ENCODE measurements at places on chromosomes 12 and 14.

DNA sequence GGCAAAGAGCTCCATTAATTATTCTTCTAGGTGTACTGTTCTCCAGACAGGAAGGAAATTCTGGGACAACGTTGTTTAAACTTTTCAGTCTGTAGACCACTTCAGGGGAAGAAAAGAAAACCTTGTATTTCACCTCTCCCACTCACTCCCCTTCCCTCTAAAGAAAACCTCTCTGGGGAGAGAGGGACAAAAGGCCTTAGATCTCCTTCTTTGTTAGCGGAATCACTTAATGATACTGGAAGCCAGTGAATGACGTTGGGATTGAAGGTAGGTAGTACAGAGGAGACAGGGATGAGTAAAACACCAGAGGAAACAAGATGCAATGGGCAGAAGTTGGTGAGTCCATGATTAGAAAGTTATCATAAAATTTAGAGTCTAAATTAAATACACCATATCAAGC, 38.7 kb upstream of the SGPP1 start:
- DNase-seq, result no peak

GRCh38 chr12:14442221-14442881, 76.9 kb downstream of the ATF7IP start:
- DNase-seq, result no peak

DNA sequence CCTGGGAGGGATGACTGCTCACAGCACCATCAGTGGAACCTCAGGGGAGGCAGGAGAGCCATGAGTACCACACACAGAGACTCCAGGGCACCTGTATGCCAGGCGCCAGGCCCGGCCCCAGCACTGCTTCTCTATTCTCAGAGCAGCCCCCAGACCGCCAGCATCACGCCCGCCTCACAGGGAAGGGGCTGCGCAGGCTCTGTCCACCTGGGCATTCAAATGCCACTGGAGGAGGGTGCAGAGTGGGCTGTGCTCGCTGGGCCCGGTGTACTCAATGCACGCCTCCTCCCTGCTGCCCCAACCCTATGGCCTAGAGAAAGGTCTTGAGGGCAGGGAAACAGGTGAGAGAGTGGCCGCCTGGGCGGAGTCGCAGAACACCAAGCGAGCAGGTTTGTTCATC, 43.6 kb downstream of the CCDC85C start:
- no peak for DNase-seq

DNA sequence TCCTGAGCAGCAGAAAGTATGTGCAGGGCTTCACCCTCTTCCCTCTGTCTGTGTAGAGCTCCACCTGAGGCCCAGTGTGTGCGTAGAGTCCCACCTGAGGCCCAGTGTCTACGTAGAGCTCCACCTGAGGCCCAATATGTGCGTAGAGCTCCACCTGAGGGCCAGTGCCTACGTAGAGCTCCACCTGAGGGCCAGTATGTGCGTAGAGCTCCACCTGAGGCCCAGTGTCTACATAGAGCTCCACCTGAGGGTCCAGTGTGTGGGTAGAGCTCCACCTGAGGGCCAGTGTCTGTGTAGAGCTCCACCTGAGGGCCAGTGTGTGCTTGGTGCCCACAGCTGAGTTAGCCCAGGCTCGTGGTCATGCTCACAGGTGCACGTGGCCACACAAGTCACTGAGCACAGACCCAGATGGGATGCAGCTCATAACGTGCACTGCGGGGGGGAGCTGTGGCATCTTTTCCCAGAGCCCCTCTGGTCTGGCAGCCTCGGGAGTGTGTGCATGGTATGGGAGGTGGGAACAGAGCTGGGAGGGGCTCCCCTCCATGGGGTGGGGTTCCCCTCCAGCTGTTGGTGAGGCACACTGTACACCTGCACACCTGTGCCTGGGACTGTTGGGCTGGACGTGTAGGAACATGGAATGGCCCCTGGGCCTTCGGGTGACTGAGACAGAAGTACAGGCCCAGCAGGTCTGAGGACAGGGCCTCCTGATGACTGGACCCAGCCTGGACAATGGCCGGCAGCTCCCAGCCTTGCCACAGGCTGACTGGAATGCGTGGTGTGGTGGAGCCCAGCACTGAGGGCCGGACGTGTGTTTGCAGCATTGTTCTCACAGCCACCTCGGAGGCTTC, 20.1 kb downstream of the PACS2 start:
- no peak for DNase-seq

DNA sequence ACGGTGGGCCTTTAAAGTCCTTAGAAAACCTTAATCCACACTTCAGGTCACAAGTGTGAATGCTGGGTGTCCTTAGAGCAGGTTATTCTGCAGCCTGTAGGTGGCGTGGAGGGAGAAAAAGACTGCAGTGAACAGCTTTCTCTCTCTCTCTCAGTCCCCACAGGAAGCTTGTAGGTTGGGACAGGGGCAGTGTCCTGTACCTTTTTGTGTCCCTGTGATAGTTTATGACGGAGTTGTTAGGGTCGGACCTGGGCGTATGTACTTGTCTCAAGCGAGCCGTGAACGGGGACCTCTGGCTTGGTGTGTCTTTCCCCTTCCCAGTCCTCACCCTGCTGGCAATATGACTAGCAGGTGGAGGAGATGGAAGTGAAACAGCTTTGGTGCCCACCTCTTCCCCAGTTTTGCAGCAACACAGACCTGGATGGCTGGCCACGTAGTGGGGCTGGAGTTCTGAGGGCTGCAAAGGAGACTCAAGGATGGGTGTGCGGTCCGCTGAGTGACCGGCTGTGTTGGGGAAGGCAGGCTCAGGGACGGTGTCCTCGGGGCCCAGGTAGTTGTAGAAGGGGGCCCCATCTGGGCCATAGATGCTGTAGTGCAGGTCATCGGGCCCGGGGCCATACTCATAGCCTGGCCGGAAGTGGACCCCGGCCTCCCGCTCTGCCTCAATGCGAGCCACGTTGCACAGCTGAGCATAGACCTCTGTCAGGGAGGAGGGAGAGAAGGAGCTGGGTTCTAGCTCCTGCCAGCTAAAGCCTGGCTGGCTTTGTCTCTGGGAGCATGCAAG, 8.9 kb downstream of the ISCA2 start:
- DNase-seq, result no peak

DNA sequence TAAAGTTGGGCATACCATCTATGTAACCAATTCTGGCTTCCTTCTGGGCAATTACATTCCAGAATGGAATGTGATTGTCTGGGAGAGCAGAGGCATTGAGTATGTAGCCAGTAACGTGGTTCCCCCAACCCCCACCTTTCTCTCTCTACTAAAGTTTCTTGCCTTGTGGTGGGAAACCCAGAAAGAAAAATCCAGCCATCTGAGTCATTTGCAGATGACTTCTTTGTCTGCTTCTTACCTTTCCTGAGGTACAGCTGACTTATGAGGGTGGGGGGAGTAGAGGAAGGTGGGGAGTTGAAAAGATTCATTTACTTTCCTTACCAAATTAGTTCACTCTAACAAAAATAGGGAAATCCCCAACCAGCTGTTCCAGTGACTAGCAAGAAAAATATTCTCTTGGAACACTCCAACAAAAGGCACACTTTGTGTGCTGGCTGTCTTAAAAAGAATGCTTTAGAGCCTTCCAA, 112.1 kb upstream of the FRMD6 start:
- DNase-seq, result no peak

GRCh38 chr14:72625689-72626088, 268.2 kb downstream of the DPF3 start:
- DNase-seq, result no peak

GRCh38 chr12:79685068-79685467, 5.7 kb downstream of the PAWR start:
- no peak for DNase-seq

DNA sequence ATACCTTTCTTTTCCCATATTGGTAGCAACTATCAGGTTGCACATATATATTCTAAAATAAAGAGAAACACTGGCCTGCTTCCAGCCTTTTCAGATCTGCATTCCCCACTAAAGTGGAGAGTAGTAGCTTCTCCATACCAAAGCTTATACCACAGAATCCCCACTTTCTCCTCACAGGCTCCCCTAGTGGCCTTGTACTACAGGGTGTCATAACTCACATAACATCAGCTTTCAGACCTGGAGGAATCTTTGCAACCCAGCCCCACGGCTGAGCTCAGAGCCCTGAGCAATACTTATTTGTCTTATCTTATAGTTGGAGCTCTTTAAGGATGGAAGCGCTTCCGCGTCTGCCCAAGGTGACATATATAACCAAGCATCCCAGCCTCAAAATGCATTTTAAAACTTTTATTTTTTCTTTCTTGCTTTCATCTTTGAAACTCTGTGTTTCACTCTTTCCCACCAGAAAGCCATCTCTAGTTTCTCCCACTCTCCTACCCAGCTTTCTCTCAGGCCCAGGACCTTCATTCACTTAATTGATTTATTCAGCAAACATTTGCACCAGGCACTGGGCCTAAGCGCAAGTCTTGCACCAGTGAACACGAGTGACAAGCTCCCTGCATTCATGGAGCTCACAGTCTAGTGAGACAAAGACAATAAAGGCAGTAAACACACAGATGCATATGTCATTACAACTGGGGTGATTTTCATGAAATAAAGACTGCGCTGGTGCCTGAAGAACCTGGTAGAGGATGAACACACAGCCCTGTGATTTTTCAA, 254.7 kb downstream of the IPO8 start:
- no peak for DNase-seq

DNA sequence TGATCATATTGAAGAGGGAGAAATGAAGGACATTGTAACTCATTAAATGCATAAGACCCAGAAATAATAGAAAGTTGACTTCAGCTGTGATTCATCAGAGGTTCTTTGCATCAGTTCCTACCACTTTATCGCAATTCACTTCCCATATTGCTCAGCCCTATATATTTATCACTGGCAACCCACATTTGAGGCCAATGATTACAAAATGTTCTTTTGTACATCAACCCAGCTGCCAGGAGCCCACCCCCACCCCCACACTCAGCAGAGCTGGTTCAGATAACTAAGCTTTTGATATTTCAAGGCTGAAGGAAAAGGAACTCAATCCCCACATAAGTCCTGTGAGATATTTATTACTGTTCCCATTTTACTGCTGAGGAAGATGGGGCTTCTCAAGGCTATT, 51.2 kb upstream of the TMPO start:
- DNase-seq, result no peak
